ENCODE measurements at places on chromosomes 11 and 22.

- DNase-seq, result no peak
Measured at GRCh38 chr11:126519764-126520734, 164.6 kb downstream of the ST3GAL4 start.

DNA sequence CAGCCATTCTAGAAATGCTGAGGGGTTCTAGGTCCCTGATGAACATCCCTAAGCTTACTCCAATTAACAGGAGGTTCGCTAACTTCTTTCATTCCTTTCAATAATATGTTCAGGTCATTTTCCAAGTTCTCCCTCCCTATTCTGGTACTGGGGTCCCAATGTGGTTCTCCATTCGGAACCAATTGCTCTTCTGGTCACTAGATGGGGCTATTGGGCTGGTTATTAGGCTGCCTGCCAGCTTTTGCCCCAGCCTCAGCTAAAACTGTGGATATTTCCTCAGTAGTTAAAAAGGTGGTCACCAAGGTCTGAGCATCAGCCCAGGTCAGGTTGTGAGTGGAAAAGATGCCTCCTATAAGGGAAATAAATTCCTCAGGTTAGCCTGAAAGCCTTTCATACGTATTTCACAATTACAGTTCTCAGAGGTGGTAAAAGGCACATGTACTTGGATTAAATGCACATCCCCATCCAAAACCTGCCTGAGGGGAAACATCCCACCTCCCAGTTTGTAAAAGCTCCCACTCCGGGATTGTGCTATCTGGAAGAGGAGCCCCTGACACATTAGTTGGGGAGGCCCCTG is 161.1 kb upstream of the CCDC179 start:
- DNase-seq, result peak; percentile 21

GRCh38 chr22:41285441-41285819 is 557 bp downstream of the RANGAP1 start:
- peak; percentile 51 for DNase-seq

DNA sequence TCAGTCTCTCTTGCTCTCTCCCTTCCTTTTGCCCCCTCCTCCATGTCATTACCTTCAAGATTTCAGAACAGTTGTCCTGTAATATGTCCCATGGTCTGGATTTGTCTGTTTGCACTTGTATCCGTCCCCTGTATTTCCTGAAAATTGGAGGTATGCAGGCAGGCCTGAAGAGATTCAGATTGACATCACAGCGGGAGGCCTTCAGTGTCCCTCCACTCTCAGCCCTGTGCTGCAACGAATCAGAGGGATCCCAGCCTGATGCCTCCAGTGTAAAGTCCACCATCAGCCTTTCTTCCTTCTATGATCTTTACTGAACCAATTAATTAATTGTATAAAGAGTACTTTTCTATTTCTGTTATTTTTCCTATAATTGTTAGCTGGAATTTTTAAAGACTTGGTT is 57.3 kb downstream of the ELMOD1 start:
- no peak for DNase-seq

DNA sequence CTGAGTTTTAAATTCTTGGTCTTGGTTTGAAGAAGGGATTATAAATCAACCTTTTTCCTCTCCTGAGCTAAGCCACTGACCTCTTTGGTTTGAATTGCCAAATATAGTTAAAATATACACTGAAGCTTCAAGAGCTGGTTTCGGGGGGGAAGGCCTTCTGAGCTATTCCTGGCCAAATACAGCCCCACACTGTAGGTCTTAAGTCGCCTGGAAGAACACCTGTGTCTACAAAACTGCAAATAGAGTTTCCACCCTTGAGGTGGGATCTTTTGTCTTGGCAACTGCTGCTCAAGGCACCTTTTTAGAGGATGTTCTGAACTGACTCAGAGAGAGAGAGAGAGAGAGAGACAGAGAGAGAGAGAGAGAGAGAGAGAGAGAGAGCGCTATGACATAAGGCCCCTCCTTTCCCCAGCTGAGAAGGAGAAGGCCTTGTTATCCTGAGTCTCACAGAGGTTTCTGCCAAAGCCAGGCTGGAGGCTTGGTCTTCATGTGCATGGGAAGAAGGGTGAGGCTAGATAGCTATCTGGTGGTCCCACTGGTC is 5.5 kb downstream of the ADM start:
- DNase-seq, result no peak

- DNase-seq, result no peak
Measured at GRCh38 chr22:25410849-25411248, 153.6 kb upstream of the GRK3 start.

DNA sequence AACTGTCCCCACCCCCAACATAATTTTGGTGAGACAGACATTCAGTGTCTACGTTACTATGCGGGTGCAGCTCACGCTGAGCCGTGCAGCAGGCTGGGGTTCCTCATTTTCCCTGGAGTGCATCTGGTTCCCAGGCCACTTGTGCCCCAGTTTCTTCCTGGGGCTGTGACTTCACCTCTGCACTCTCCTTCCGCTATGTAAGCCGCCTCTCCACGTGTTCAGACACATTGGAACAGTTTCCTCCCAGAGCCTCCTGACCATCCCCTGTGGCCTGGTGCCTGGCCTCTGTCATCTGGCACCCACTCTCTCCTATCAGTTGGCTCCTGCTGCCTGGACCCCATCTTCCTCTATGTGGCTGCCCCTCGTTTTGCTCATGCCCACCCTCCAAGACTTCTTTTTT is 46.2 kb upstream of the A4GALT start:
- no peak for DNase-seq

DNA sequence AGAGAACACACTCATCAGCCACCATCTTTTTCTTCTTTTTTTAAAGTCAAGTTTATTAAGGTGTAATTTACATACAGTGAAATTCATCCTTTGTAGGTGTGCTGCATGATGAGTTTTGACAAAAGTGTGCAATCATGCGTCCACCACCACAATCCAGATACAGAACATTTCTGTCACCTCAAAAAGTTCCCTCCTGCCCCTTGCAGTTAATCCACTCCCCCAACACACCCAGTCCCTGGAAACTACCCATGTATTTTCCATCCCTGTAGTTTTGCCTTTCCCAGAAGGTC is 126.7 kb downstream of the HIPK3 start:
- no peak for DNase-seq

- DNase-seq, result no peak
Measured at GRCh38 chr11:3225826-3226750, 6.1 kb downstream of the MRGPRE start.
